Dorsolateral prefrontal cortex (tissue), 122 donors: ENCODE measurements at places on chromosomes 13 and 19. TPM values are rescaled to one million over a fixed set of nuclear protein-coding genes. Genes with fewer than 3 reads are reported as not detected.

The ZNF563 gene
- 6.6 TPM for total RNA-seq

The TEAD2 gene
- total RNA-seq, result 3.1 TPM

The ZNF787 gene
- 24.7 TPM for total RNA-seq

The NKG7 gene
- not detected for total RNA-seq

The ZFP28 gene
- 18.9 TPM for total RNA-seq

The CILP2 gene
- total RNA-seq, result 0.62 TPM

The PRKCG gene
- total RNA-seq, result 55.9 TPM

The IZUMO4 gene
- total RNA-seq, result 24.6 TPM

The GRIK5 gene
- total RNA-seq, result 61.1 TPM

The PRPF31 gene
- total RNA-seq, result 55.1 TPM

The HSPB6 gene
- total RNA-seq, result 17.9 TPM

The BRSK1 gene
- 292 TPM for total RNA-seq

The FCER2 gene
- not detected for total RNA-seq

The FFAR2 gene
- total RNA-seq, result 0.47 TPM

The PEG3 gene
- 305 TPM for total RNA-seq

The MBD3L2B gene
- total RNA-seq, result not detected

The GFY gene
- total RNA-seq, result not detected

The IGFL3 gene
- total RNA-seq, result not detected

The KIR2DL3 gene
- total RNA-seq, result not detected

The MISP3 gene
- total RNA-seq, result 8.6 TPM

The ZNF681 gene
- total RNA-seq, result 5.2 TPM

The WASF3 gene
- total RNA-seq, result 154 TPM

The OR7A10 gene
- total RNA-seq, result not detected

The ZNF417 gene
- 33.0 TPM for total RNA-seq

The EPS8L1 gene
- 2.1 TPM for total RNA-seq

The NAT14 gene
- total RNA-seq, result 72.6 TPM

The ZNF799 gene
- 3.1 TPM for total RNA-seq

The DAND5 gene
- not detected for total RNA-seq

The TMEM150B gene
- 1.3 TPM for total RNA-seq

The KCNC3 gene
- total RNA-seq, result 59.9 TPM

The ZNF649 gene
- 25.2 TPM for total RNA-seq

The IZUMO2 gene
- total RNA-seq, result 0.72 TPM

The HIF3A gene
- total RNA-seq, result 46.3 TPM

The TEX29 gene
- total RNA-seq, result 12.3 TPM

The SLC10A2 gene
- not detected for total RNA-seq

The CYP4F2 gene
- total RNA-seq, result not detected
